ENCODE measurements at places on chromosomes 12 and 14. TPM values are rescaled to one million over a fixed set of nuclear protein-coding genes. Genes with fewer than 3 reads are reported as not detected.

GRCh38 chr14:22387776-22388241 is 201.2 kb downstream of the DAD1 start:
- no peak for DNase-seq

- DNase-seq = no peak
Measured at GRCh38 chr12:112936264-112936663, 2.0 kb upstream of the OAS3 start.

OTOGL gene
- 0.20 TPM for total RNA-seq

SERPINA9 gene
- total RNA-seq = not detected

DNA sequence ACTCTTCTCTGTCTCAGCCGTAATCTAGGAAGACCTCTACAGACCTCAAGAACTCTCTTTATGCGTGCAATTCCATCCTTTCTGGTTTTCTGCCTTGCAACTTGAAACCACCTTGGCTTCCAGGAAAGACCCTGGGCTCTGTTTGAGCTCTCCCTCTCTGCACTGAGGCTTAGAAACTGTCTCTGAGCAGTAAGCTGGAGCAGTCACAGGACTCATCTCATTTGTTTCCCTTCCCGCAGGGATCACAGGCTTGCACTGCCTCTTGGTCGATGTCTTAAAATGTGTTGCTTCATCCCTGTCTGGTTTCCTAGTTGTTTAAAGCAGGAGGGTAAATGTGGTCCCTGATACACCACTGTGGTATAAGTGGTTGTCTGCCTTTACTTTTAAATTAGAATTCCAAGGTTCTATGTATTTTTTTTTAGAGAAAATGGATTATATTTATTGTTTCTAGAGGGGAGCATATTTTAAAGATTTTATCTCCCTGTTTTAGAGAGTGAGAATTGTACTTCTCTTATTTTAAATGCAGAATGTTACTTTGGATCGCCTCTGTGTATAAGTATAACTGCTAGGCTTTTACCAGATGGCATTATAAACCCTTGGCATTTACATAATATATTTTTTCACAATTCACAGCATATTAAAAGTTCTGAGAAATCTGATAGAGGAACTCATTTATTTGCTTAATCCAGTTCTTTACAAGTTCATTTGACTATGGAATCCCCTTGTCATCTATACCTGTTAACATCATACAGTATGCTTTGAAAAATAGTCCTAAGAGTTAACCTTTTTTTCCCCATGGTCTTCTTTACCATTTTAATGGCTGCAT is 26.4 kb downstream of the EID3 start:
- DNase-seq = no peak

DNA sequence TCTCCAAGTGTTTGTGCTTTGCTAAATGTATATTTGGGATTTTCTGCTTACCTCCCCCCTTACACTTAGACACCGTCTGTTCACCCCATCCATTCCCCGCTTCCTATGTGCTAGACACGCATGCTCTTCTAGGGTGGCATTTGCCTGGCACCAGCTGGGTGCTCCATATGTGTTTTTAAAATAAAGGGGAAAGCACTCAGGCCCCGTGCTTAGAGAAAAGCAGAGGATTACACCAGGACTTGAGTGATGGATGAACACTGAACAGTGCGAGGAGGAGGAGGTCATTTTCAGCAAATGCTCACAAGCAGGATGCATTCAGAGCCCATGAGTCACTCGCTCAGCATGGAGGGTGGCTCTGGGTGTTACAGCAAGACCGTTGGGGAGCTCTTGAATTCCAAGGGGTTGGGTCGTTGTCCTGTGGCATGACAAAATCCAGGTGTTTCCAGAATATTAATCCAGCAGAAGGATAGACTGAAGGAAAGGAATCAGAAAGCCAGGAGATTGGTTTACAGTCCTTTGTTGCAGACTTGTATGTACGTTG is 2.9 kb upstream of the BDKRB1 start:
- DNase-seq = peak; percentile 72

- no peak for DNase-seq
Measured at GRCh38 chr12:27998658-27999057, 26.1 kb upstream of the PTHLH start.

GRCh38 chr12:103269946-103270345 is 225.8 kb downstream of the C12orf42 start:
- DNase-seq = no peak

GRCh38 chr14:25884657-25885056 is 713.2 kb downstream of the NOVA1 start:
- DNase-seq = no peak

SUSD6 gene
- 16.2 TPM for total RNA-seq

GRCh38 chr12:120115692-120116440 is 687 bp downstream of the RAB35 start:
- DNase-seq = peak; percentile 28

- DNase-seq = no peak
Measured at GRCh38 chr14:103524002-103524935, 1.6 kb upstream of the CKB start.

AQP2 gene
- total RNA-seq = not detected

DNA sequence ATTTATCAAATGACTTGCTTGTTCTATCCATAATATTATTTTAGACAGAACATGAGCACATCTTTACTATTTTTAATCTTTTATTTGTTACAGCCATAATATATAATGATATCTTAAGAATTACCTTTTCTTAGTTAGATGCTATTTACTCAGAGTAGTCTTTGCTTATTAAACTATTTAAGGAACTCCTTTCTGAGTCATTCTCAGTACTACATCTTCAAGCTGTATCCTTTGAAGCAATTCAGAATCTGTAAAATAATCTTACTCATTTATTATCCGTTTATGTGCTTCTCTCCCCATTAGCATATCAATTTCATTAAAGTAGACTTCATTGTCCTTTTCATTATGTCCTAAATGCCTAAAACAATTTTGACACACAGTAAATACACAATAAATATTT is 240.4 kb upstream of the FAR2 start:
- no peak for DNase-seq

- no peak for DNase-seq
Measured at GRCh38 chr12:30533558-30534265, 162.0 kb downstream of the IPO8 start.

CBLN3 gene
- total RNA-seq = 4.1 TPM

GRCh38 chr14:44383636-44384035 is 123.4 kb downstream of the FSCB start:
- DNase-seq = no peak

GRCh38 chr14:23569443-23570151 is 2.0 kb upstream of the AP1G2 start:
- DNase-seq = peak; percentile 19

GRCh38 chr12:124848621-124849380 is 14.9 kb downstream of the SCARB1 start:
- no peak for DNase-seq

KLHL28 gene
- total RNA-seq = 8.1 TPM

DNA sequence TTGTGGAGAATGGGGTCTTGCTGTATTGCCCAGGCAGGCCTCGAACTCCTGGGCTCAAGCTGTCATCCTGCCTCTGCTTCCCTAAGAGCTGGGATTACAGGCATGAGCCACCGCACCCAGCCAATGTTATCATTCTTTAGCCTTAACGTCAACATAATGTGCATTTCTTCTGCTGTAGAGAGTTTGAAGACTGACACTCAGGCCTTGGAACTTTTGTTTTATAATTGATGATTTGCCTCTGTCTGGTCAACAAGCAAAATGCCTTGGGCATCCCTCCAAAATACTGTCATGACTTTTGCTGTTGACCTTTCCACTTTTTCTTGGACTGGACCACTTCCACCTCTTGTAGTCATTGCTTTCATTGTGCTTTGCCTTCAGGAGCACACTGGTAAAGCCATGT is 29.0 kb downstream of the FAM234B start:
- DNase-seq = no peak

GRCh38 chr12:10641735-10642500 is 28.5 kb upstream of the MAGOHB start:
- DNase-seq = peak; percentile 46

GRCh38 chr12:71130521-71131069 is 27.2 kb downstream of the TSPAN8 start:
- DNase-seq = no peak

GRCh38 chr14:104550340-104550860 is 29.2 kb upstream of the C14orf180 start:
- no peak for DNase-seq

WIF1 gene
- total RNA-seq = not detected

- DNase-seq = no peak
Measured at GRCh38 chr14:89255012-89255411, 162.0 kb downstream of the FOXN3 start.

DNA sequence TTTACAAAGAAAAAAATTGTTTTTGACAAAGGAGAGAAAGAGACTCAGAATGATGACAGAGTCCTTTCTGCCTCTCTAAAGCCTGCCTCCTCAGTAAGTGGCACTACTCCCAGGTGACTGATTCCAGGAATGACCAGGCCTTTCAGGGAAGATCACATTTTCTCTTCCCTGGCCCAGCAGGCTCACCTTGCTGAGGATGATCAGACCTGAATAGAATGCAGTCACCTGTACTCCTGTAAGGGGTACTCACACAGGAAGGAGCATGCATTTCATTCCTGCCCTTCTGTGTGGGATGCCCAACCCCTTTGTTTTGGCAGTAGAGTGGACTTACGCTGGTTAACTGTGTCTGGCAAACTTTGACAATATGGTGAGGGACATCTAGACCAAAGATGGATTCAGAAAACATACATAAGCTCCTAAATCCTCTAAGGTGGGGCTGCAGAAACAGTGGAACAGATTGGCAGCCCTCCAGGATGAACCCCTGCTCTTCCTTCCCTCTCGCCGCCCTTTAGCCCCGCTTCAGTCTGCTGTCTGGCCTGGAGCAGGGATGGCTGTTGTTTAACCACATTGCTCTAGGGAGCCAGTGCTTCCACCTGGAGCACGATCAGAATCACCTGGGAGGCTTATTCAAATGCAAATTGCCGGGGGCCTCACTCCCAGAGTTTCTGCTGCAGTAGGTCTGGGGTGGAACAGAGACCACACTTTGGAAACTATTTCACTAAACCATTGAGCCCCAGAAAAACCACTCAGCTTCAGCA is 29.8 kb downstream of the ERG28 start:
- DNase-seq = no peak

DNA sequence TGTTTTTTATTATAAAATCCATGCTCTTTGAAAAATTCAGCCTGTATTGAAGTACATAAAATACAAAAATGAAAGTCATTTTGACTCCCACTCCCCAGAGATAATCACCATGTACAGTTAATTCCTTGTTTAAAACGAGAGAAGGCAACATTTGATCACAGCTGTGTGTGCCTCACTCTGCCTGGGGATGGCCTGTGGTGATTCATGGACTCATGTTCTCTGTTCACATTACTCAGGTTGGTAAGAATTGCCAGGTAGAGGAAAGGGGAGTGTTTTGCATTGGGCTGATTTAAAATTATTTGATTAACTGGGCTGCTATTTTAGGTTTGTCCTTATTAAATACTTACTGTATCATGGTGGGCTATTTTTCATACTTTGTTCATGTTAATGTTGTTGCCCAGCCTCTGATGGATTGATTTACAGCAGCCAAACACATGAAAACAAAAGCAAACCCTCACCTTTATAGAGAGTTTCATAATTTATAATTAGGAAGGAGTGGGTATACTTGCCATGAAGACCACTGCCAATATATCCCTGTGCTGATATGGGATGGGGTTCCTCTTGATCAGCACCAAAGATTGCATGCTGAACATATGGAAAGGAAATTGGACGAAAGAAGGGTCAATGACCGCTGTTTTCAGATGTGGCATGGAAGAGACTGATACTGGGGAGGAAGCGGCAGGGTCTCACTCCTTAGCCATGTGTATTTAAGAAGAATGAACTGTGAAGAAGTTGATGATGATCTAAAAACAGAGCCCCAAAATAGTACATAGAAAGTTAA is 3.0 kb downstream of the ZBTB1 start:
- peak; percentile 20 for DNase-seq

DNA sequence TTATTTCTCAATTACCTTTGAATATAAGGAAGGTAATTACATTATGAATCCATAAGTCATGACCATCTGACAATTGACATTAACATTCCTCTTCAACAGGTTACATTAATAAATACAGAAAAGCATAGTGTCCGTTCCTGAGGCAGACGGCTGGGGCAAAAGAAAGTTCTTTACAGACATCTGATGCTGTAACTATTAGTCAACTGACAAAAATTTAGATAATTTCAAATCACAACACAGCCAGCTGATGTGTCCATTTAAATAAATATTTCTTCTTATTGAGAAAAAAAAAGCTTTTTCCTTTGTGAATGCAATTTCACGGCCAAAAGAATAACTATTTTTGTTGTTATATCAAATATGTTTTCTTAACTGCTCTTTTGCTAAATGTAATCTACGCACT is 9.2 kb upstream of the PYROXD1 start:
- DNase-seq = peak; percentile 48

- DNase-seq = no peak
Measured at GRCh38 chr12:96354326-96354725, 45.9 kb downstream of the CDK17 start.

DNA sequence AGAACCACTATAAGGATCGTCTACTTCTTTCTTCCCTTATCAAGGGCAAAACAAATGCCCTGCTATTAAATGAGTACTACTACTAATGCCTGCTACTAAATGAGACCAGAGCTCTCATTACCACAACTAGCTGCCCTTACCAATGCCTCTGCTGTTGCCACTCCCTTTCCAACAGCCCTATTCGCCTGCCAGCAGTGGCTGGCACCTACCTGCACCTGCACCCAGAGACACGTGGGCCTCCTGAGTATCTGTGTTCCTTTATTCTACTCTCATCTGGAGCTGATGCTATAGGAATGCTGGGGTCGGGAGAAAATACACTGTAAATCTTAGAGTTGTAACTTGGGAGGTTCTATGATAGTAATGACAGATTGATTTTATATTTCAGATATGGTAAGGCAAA is 174.7 kb downstream of the SLC2A13 start:
- no peak for DNase-seq

SLC17A8 gene
- total RNA-seq = not detected

SOAT2 gene
- 0.32 TPM for total RNA-seq

CNPY2 gene
- 269 TPM for total RNA-seq

- DNase-seq = no peak
Measured at GRCh38 chr14:71449316-71450055, 482.7 kb upstream of the RGS6 start.

MNAT1 gene
- 64.2 TPM for total RNA-seq

DNA sequence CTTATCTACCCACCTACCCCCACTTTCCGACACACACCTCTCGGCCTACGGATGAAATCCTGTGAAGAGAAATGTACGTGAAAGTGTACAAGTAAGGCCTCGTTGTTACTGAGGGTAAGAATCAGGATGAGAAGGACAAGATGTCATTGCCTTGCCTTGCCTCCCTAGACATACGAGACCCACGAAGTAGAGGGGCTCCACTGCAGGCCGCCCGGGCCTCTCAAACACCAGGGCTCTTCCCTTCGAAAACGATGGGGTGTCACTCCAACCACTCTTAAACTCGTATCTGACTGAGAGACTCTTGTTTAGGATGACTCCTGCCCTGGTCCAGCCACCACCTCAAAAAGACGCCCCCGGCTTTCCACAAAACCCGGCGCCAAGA is 498 bp downstream of the RACGAP1 start:
- DNase-seq = peak; percentile 10
